ENCODE measurements at places on chromosomes 1 and 21.

- DNase-seq, result no peak
Observed at GRCh38 chr1:4447778-4448420, 206.5 kb upstream of the AJAP1 start.

- no peak for DNase-seq
Observed at GRCh38 chr1:33140153-33141149, 41.4 kb downstream of the TRIM62 start.

DNA sequence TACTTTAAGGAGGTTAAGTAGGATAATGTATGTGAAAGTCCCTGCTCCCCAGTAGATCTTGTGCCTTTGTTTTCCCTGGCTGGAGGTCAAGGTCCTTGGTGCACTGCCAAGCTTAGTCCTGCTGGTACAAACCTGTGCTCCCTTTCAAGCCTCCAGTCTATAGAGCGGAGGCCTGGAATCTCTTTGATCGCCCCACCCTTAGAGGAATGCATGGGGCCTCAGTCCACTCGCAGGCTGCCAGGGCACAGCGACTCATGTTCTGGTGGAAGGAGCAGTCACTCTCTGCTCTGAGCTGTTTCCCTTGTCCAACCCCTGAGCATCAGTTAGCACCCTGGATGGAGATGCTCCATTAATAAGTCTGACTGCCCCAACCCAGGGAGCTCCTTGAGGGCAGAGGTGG is 121.8 kb downstream of the HMGB4 start:
- no peak for DNase-seq

GRCh38 chr1:94876362-94876761 is 50.5 kb downstream of the CNN3 start:
- peak; percentile 74 for DNase-seq

GRCh38 chr1:93661829-93662474 is 19.7 kb downstream of the BCAR3 start:
- DNase-seq, result no peak

DNA sequence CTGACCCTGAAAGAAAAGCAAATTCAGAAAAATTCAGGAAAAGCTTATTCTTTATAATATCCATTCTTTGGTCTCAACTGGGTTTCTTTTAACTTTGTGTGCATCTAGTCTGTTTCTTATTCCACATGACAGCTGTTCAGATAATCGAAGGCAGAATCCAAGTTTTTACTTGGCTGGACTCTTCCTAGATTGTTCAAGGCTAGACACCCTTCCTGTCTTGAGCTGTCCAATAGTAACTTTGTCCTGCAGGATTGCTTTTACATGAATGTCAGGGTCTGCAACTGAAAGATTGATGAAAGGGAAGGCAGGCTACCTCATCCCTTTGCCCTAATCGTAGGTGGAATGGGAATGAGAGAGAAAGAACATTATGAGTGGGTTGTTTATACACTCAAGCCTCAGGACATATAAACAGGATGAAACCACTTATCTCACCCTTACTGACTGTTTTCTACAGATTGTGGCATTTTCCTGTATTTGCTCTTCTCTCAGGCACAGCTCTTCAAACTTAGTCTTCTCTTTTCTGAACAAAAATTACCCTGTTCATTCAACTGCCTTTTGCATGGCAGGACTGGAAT is 76.9 kb downstream of the LEPR start:
- DNase-seq, result no peak

DNA sequence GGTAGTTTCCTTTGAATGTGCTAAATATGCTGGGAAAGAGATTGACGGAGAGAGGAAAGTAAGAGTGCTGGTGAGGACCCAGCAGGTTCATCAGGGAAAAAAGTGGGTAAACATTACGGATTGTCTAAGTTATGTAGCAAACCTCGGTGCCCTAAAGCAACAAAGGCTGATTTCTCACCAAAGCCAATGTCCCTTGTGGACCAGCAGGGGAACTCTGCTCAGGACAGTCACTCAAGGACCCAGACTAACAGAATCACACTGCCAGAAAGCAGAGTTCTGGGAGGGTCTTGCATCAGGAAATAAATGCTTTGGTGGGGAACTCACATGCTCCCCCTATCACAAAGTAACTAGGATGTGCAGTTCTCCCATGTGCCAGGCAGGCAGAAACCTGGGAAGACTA is 1.7 kb upstream of the IKBKE start:
- DNase-seq, result no peak

DNA sequence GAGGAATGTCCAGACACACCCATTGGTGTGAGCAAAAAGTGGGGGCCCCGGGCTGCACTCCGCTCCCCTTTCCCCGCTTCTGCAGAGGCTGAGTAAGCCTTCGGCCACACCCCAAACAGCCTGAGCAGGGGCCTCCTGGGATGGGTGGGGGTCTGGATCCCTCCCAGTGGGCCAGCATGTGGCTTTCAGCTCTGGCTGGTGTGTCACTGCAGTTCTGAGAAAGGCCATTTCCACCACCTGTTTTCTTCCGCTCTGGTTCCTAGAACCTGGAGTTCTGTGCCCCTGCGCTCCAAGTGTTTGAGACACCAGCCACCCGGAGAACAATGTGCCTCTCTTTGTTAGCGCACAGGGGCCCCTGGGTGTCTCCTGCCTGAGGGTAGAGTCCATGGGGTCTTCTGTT is 30.9 kb downstream of the SLC37A1 start:
- no peak for DNase-seq

- DNase-seq, result no peak
Observed at GRCh38 chr1:115753830-115754229, 14.7 kb downstream of the CASQ2 start.

- DNase-seq, result no peak
Observed at GRCh38 chr21:37207441-37208009, 59.6 kb downstream of the VPS26C start.

DNA sequence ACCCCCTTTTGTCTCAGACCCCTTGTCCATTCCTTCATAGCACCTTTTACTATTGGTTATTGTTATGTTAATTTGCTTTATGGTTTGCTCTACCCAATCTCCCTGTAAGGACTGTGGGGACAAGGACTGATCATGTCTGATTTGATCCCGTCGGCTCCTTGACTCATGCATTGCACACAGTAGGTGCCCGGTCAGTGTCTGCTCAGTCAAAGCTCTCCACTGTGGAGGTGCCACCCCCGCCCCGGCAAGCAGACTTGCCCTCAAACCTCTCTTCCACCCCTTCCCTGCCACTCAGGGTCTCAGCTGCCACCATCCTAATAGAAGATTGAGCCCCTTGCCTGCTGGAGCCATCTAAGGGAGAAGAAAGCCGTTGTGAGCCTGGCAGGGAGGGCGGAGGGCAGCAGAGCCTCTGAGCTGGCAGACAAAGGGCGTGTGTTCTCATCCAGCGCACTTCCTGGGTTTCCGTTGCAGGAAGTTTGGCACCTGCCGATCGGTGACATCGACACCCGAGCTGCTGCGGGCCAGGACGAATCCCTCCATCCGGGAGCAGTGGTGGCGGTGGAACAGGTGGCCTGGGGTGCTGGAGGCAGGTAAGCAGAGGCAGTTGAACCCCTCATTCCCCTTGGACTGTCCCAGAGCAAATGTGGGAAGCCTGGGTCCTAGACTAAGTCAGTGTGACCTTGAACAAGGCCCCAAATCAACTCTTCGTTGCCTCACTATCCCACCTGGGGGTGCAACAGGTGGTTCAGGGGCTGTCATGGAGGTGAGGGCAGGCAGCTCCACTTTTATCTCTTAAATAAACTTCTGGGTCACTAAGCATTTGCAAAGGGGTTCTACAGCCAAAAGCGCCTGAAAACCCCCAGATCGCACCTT is 2.2 kb upstream of the FBLIM1 start:
- peak; percentile 80 for DNase-seq

DNA sequence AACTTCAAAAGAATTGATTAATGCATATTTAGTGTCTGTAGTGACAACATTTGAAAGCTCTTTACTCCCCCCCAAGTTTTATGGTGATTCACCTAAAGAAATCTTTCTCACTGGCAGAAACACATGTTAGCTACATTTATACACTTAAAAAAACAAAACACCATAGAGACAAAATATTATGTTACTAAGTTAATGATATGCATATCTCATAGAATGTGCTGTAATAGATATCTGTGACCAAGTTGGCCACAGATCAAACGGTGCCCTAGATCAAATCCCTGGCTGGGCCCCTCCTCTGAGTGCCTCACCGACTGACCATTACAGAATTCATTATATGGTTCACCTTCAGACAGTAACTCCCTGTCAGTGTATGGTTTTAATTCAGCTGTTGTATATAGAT is 322.1 kb upstream of the LYPLAL1 start:
- DNase-seq, result no peak
